ENCODE measurements at places on chromosomes 12 and 14.

DNA sequence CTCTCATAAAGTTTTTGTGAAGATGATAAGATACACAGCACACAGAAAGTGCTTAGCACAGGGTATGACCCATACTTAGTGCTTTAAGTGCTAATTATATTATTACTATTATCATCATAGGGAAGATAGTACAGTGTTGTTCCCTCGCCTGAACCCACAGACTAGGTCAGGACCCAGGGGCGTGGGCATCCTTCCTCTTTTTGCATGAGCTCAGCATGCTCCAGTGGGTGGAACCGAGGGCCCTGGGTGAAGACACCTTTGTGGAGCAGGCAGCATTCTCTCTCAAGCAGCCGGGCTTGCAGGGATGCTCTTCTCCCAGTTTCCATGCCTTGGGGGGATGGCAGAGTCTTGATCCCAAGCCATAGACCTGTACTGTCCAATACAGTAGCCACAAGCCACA, 34.8 kb downstream of the CRACR2A start:
- DNase-seq = peak; percentile 34

DNA sequence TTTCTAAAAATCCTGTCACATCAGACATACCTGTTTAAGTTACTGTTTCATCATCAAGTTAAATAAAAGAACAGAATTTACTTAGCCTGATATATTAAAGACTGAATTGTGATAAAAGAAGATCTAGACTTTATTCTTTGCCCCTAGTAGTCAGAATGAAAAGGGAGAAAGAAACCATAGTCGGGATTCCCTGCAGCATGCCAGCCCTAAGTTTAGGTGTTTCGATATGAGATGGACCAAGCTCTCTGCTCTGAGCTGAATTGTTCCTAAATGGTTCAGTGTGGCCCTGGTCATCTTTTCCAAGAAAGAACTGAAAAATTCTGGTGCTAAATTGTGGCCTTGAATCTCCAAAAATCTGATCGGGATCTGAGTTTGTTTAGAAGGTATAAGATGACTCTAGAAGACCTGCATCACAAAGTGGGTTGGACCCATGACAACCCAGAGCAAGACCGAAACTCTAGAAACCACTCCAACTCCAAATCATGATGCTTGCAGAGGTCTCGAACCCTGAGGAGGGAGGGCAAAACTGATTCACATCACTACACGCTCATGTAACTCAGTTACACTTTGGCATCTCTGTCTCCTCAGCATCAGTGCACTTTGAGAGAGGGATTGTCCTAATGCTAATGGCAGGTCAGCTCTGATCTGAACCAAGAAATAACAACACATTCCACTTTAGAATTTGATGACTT, 15.7 kb downstream of the PTGER2 start:
- no peak for DNase-seq

GRCh38 chr12:42568952-42569915, 20.3 kb downstream of the PRICKLE1 start:
- peak; percentile 51 for DNase-seq

DNA sequence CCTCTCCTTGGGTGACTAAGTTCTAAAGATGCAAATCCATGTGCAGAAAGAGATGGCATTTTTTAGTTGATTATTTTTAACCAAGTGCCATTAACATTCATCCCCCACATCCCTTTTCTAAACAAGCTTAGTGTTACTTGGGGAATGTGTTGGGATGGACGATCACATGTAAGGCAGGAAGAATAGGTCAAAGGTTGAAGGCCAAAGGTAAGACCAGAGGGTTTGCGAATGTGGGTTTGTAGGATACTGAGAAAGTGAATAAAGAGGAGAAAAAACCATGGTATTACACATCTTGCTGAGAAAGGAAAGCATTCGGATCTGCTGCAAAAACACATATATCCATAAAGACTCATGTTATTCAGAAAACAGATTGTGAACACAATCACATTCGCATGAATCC, 111.6 kb downstream of the GCH1 start:
- no peak for DNase-seq

DNA sequence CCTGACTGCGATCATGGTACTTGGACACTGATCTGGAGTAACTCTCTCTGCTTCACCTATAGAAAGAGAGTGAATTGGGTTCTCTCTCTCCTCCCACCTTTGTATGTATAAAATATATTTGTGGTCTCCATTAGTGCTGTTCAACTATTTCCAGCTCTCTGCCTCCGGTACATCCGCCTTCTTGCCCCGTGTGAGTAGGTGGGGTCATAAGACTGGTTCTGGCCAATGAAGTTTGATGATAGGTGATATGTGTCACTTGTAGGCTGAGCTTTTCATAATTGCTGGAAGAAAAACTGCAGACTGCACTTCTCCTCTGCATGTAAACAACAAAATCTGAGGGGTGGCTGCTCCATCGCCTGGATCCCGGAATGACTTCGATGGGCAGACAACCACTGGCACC, 210.4 kb downstream of the EXOC5 start:
- DNase-seq = no peak

DNA sequence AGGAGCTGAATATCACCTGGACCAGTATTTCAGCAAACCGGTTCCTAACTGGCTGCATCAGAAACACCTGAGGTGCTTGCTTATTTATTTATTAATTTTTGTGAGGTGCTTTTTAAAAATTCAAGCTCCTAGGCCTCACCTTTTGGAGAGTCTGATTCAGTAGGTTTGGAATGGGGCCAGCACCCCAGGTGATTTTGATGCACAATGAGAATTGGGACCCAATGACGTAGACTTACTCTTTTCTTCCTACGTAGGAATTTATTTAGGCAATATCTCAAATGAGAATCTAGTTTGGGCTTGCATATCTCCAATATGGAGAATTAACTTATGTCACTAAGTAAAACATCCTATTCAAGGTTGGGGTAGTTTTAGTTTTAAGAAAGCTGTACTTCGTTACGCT, 7.3 kb downstream of the YEATS4 start:
- DNase-seq = no peak

GRCh38 chr12:93361151-93361919, 16.4 kb upstream of the NUDT4 start:
- no peak for DNase-seq

DNA sequence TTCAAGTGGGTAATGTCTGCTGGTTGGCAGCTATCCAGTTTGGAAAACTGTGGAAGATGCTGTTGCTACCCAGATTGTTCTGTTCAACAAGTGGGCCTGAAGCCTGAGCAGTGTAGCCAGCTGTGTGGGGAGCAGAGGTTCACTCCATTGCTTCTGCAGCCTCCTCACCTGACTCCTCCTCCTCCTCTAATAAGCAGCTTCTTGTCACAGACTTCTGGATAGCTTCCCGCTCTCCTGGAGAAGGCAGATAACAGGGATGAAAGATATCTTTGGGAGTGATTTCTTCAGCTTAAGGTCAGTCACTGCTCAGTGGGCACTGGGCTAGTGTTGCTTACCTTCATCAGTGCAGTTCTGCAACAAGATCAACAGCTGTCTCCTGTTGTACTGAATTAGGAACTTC, 2.0 kb downstream of the POP5 start:
- DNase-seq = no peak

GRCh38 chr14:55955175-55955574, 163.0 kb upstream of the PELI2 start:
- no peak for DNase-seq

DNA sequence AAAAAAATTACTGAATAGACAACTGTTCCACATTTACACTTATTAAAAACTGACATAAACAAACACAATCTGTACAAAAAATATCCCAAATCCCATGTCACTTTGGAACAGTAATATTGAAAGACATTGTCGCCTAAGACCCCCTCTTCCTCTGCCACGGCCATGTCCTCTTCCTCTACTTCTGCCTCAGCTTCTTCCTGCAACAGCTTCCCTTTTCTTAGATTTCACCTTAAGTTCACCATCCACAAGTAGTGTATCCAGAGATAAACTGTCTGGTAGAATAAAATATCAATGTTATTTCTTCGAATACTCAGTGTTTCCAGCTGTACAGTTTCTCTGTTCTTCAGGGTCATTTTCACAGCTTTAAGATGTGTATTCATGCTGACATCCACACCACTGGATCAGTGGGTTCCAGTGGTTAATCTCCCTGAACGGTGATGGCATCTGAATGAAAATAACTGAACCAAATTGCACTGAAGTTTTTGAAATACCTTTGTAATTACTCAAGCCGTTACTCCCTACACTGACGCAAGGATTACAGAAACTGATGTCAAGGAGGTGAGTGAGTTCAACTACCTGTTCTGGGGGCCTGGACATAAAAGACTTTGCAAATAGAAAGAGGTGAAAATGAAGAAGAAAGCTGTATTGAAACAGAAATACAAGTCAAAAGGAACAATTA, 208.5 kb downstream of the C12orf50 start:
- no peak for DNase-seq
